ENCODE measurements at places on chromosomes 16 and 17.

DNA sequence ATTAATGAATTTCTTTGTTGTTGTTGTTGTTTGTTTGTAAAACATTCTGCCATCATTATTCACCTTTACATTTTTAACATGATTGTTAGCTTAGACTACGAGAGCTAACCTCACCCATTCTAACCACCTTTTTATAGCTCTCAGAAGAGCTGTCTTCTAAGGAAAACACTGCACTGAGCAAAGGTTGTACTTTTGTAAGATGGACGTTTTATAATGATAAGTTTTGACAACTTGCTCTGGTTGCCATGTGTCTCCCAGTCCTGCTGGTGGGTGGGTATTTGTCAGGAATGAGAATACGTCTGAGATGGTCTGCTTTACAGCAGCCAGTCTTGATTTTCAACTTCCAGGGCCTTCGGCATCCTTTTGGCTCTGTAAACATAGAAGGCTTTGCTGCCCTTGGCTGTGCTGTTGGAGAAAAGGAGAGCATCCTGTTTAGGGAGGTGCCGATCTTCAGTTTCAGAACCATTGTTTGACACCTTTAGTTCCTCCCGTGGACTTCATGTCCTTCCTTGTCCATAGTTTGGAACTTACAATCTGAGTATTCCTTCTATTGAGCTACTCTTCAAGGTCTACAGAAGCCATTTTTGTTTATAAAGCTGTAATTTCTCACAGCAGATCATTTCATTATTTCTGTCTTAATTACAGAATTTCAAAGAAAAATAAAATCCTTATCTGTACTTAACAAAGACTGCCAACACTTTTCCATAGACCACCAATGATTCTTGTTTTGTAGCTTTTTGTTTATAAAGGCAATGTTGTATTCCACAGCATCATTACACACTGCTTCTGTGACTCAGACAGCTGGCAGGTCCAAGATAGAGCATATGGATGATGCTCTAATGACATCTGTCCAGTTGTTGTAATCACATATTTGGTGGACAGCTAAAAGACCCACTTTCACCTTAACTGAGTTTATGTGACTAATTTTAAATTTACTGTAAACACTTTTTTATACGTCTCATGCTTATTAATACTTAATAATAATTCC is 270.1 kb upstream of the TBX2 start:
- DNase-seq: no peak

DNA sequence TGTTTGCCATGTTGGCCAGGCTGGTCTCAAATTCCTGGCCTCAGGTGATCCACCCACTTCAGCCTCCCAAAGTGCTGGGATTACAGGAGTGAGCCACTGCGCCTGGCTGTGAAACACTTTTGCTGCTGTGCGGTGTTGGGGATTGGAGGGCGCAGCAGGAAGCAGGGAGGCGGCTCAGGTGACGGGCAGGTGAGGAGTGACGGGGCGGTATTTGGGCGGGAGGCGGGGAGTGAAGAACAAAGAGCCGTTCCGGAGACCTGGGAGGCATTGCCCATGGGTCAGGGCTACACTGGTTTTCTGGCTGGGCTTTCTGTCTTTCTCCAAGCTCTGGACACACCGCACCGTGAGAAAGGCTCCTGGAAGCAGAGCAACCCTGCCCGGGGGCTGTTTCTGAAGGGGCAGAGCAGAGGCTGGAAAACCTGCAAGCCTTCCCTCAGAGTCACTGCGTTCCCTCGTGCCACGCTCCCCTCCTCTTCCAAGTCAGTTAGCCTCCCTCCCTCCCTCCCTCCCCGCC is 22.1 kb downstream of the CRISPLD2 start:
- DNase-seq: peak; percentile 80

- DNase-seq: no peak
These were observed 111.2 kb downstream of the ANKRD11 start for GRCh38 chr16:89378947-89379771.

DNA sequence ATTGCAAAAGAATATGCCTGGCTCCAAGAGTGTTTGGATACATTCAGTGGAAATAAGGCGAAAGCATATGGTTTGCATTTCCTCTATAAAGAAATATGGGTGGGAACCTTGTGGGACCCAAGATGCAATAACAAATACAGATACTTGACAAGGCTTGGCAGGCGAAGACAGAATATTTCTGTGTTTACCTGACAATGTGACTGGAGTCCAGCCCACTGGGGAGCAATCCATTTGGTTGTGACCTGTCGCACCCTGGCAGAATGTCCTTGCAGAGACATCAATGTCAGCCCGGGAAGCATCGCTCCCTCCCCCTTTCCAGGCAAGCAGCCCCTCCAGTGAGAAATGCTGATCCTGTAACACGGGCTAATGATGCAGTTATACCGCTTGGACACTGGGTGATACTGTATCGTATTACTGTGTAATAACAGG is 296.6 kb downstream of the MAF start:
- no peak for DNase-seq

DNA sequence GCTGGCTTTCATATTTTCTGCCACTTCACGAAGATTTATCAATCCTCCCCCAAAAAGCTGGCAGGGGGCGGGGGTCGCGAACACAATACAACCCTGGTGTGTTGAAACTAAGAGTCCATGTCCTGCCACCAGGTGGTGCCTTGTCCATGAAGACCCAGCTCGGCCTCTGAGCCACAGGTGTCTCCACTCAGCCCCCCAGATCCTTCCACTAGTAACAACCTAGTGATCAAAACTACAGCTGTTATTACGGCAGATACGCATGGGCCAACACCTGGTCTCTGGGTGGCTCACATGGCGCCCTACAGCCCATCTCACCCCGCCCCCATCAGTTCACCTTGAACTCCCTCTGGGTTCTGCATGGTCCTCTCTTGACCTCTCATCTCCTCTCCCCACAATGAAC is 27.7 kb downstream of the USP7 start:
- no peak for DNase-seq

DNA sequence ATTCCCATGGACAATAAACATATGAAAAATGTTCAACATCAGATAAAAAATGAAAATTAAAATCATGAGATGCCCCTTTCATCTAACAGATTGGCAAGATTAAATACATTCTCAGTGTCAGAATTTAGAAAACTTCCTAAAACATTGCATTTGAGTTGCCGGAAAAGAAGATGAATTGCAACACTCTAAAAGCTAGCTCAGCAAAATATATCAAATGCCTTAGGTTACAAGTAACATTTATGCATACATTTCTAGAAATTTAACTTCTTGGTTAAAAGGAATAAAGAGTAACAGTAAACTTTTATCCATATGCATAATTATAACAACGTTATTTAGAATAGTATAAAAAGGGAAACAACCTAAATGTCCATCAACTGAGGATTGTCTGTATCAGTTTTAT is 239.0 kb downstream of the PMP22 start:
- no peak for DNase-seq

GRCh38 chr17:57110152-57110542 is 25.1 kb downstream of the AKAP1 start:
- no peak for DNase-seq

DNA sequence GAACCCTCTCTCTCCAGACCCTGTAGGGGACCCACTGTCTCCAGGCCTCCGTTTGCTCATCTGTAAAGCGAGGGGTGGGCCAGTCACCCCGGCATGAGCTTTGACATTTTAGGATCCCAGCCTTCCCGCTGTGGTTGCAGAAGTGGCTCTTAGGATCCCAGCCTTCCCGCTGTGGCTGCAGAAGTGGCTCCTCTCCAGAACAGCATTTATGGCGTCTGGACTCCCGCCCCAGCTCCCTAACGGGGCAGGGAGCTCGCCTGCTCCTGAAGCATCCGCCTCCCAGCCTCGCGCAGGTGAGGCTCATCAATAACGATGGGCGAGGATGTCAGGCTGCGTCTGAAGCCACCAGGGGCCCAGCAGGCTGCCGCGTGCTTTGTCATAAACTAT is 222.3 kb upstream of the TNRC6C start:
- peak; percentile 58 for DNase-seq

- DNase-seq: no peak
These were observed 265.3 kb downstream of the SEC14L1 start for GRCh38 chr17:77405867-77406732.

- no peak for DNase-seq
These were observed 684 bp downstream of the YPEL2 start for GRCh38 chr17:59331929-59332748.

DNA sequence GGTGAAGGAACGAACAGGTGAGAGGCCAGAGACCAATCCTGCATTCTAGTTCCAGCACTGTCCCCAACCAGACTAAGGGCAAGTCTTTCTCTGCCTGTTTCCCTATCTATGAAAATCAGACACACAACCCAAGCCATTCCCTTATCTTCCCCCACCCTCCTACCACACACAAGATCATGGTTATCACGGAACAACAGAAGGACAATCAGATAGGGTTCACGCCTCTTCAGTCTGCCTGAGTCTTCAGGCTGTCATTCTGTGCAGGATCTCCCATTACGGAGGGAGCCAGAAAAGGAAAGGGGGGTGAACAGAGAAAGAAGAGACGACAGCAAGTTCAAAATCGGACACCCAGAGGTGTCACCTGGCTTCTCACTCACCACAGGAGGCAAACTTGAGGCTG is 11.1 kb downstream of the TLE7 start:
- DNase-seq: no peak

DNA sequence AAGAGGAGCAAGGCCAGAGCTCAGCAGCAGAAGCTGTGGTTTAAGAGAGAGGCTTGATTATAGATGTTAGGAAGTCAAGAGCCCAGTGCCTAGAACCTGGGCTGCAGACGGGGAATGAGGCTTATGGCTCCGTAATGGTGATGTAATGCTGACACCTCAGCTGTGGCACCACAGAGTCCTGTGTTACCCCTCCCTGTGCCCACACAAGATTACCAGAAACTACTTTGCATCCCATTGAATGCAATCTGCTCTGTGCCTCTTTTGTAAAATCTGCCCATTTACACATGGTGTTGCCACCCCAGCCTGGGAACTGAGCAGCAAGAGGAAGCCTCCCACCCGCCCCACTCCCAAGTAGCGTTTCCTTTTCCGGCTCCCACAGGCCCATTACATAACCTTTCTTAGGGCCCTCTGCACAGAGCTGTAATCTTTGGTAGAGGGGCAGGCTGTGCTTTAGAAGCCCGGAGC is 57.0 kb downstream of the PITPNC1 start:
- DNase-seq: no peak

- DNase-seq: no peak
These were observed 123.7 kb downstream of the METRNL start for GRCh38 chr17:83203073-83203471.

DNA sequence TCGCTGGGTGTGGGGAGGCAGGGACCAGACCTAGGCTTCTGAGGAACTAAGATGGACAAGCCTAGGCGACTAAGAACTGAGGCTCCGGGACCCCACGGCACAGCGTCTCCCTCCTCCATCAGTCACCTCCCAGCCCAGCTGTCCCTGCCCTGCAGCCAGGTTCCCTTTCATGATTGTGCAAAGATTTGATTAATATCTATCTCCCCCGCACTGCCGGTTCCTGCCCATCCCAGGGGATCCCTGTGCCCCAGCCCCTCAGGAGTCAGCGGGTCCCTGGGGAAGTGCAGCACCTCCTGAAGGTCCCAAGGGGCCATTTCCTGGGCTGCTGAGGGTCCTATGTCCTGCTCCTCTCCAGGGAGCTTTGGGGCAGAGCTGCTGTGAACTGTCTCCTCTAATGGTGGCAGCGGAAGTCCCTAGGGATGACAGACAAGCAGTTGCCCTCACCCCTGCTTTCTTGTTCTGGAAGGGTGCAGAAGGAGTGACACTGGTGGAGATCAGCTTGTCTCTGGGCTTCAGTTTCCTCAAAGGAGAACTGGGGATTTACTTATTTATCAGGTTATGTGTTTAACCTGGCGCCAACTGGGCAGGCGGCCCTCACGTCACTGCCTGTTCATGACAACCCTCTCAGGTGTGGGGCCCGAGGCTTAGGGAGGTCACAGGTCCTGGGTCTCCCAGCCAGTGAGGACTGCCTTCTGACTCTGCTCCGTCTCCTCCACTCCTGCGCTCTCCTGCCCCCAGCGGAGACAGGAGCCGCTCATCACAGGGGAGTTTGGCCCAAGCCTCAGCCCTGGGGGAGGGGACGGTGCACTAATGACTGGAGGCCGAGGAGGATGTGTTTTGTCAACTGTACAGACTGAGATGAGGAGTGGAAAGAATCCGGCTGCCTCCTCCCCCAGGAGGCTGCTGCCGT is 1.9 kb upstream of the C16orf74 start:
- no peak for DNase-seq

DNA sequence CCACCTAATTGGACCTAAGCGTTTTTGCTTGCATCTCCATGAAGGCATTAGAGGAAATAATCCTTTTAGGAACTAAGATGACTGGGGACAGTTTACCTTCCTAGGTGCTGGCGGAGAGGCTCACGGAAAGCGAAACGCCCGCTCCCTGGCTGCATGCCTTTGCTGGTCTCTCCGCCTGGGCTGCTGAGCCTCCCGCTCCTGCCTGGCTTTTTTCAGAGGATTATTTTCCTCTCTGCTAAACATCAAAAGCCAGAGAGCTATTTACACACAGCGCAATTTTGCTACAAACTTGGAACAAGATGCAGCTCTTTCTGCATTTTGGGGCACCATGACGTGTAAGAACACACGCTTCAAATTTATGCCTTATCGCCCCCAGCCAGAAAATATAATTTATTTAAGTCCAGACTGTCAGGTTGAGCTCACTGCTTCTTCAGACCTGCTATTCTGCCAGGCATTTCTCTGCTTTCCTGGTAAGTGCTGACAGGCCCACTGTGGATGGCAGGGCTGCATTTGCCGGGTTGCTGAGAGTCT is 124.4 kb downstream of the SPACA3 start:
- no peak for DNase-seq

GRCh38 chr16:4612977-4613635 is 1.6 kb downstream of the UBALD1 start:
- DNase-seq: no peak

DNA sequence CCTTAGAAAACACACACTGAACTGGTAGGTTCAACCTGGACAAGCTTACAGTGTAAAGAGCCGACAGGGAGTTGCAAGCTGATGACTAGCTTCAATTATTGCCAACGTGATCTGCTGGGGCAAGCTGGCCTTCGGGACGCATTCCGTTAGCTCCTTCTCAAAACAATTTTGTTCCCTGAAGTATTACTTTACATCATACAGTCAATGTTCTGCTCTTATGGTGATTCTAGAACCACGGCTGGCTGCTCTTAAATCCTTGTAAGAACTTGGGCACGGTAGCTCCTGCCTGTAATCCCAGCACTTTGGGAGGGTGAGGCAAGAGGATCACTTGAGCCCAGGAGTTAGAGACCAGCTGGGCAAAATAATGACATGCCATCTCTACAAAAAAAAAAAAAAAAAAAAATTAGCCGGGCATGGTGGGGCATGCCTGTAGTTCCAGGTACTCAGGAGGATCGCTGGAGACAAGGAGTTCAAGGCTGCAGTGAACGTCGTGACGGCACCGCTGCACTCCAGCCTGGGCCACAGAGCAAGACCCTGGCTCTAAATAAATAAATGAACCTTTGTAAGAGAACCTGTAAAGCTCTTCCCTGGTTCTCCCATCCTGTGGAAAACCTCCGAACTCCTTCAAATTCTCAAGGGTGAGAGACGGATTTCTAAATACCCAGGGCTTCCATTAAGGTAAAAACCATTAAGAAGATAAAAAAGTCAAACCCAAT is 2.0 kb downstream of the CDIP1 start:
- no peak for DNase-seq

DNA sequence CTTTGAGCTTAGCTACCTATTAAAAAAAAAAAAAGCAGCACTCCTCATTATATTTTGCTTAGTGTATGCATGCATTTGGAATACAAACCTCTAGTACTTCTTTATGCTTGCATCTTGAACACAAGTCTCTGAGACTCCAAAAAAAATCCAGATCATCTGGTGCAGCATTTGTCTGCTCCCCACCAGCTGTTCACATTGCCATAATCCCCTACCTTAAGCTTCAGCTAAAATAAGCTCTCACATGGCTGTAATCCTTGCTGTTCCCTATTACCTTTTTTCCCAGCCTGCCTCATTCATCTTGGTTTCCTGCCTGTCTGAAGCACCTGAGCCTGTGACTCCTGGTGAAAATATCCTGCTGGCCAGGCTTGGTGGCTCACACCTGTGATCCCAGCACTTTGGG is 7.5 kb upstream of the NFATC2IP start:
- no peak for DNase-seq
